ENCODE measurements at places on chromosomes 11 and 22. TPM values are rescaled to one million over a fixed set of nuclear protein-coding genes. Genes with fewer than 3 reads are reported as not detected.

DNA sequence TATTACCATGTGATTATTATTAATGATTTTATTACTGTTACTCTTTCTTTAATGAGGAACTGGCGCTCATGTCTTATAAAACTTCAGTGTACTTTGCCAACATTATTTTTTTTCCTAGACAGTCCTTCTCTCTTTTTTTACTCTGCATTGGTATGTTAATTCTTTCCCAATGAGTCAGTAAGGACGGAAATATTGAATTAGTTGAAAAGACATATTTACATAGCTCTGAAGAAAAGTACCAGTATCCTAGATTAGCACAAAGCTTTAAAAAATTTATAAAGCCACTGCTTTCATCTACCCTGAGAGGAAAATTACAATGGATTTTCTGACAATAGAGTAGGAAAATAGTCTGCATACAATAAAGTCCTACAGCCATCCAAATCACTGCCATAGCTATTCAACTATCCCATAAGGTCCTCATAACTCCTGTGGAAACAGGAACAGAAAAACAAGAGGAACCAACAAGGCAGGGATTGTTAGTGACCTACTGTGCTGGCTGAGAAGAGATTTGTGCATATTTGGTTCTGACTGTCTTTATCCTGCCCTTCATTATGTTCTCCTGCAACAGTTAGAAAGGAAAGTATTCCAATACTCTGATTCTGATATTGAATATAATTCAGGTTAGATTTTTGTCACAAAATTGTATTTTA lies 314.4 kb downstream of the AASDHPPT start:
- DNase-seq, result no peak

DNA sequence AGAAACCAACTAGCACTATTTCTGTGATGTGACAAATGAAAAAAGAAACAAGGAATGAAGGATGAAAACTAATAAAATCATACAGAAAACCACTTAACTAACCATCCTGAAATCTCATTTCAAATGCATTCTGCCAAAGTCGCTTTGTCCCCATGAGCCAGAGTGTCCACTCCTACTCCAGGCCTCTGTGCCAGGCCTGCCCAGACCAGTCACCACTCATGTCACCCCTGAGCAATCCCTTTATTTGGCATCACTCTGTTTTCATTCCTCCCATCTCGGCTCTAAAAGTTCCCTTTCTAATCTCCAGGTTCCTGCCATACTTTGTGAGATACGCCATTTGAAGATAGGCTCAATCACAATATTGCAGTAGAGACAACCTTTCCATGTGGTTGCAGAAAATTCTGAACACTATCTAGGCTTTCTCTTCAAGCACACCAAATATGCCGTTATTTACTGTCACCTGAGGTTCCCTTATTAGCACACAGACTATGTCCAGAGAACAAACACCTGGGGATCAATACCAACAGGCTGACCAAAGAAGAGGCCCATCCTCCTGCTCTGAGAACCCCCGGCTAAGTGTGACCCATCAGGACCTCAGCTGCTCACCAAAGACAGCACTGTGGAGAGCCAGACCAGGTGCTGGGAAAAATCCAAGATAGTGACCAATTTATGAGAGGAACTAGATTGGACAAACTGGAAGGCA lies 202.4 kb downstream of the LARGE1 start:
- DNase-seq, result no peak

The GVQW3 gene
- total RNA-seq, result 0.97 TPM

The PAMR1 gene
- 12.7 TPM for total RNA-seq

DNA sequence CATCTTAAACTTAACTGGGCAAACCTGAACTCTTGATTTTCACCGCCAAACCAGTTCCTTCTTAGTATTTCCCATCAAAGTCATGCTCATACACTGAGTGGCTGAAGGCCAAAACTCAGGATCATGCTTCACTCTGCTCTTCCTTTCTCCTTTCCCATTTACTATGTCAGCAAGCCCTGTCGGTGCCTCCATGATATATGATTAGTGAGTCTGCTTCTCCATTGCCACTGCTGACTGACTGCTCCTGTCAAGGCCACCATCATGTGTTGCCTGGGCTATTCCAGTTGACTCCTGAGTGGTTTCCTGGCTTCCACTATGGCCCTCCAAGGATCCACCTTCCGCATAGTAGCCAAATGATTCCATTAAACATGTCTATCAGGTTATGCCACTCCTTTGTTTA lies 42.8 kb upstream of the AMPD3 start:
- DNase-seq, result no peak

The BEST1 gene
- total RNA-seq, result 1.3 TPM

GRCh38 chr11:115548878-115549528 lies 44.8 kb upstream of the CADM1 start:
- DNase-seq, result no peak

The BBOX1 gene
- total RNA-seq, result 31.2 TPM

The CCDC87 gene
- total RNA-seq, result 0.21 TPM

DNA sequence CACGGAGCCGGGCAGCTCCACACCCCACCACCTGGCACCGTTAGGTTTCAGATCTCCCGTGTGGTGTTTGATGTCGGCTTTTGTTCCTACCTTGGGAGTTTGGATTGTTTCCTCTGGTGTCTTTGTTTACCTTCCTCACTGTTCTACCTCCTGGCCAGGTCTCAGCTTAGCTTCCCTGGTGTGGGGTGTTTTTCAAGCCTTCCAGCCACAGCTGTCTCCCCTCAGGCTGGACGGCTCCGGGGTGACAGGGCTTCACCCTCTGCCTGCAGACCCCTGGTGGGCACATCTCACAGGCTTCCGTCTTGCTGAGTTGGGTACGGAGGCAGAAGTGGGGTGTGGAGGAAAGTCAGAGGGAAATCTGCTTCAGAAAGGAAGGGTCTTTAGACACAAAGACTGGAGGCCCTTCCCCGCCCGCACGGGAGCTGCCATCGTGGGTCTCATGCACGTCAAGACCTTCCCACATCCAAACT lies 59.6 kb upstream of the EMID1 start:
- no peak for DNase-seq

GRCh38 chr11:118610773-118611432 lies 3.5 kb downstream of the PHLDB1 start:
- DNase-seq, result peak; percentile 96

DNA sequence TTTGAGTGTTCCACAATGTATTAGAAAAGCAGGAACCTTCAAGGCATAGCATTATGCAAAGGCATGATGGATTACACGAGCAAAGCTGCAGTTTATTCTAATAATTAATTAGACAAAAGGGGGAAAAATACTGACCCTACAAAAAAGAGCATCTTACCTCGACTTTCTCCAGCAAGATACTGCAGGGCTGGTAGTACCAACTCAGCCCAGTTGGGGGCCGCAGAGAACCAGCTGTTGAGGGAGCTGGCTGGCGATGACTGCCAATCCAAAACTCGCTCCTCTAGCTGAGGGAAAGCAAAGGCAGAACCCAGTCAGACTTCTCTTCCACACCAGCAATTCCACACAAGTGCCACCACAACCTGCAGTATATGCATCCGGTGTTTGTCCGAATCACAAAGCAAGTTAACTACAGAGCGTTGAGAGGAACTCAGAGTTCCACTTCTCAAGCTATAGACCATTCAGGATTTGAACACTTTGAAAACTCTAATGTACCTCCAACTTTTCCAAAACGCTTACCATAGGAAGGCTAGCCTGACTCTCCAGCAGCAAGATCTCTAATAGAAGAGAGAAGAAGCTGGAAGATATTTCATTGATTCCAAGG lies 13.7 kb downstream of the NFRKB start:
- DNase-seq, result no peak

DNA sequence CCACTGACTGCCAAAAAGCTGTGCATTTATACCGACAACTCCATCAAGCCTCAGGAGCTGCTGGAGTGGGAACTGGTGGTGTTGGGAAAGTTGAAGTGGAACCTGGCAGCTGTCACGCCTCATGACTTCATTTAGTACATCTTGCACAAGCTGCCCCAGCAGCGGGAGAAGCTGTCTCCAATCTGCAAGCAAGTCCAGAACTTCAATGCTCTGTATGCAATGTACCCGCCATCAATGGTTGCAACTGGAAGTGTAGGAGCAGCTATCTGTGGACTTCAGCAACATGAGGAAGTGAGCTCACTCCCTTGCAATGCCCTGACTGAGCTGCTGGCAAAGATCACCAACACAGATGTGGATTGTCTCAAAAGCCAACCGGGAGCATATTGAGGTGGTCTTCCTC lies at the start of gene SLC22A25:
SLC22A25 (minus strand) TSS at position 67 of the 400 bp plus-strand sequence. CDS start 13,947 bp downstream, outside the sequence.
- no peak for DNase-seq

GRCh38 chr11:112453601-112454577 lies 193.2 kb upstream of the PLET1 start:
- DNase-seq, result no peak

The CRY2 gene
- total RNA-seq, result 59.6 TPM

DNA sequence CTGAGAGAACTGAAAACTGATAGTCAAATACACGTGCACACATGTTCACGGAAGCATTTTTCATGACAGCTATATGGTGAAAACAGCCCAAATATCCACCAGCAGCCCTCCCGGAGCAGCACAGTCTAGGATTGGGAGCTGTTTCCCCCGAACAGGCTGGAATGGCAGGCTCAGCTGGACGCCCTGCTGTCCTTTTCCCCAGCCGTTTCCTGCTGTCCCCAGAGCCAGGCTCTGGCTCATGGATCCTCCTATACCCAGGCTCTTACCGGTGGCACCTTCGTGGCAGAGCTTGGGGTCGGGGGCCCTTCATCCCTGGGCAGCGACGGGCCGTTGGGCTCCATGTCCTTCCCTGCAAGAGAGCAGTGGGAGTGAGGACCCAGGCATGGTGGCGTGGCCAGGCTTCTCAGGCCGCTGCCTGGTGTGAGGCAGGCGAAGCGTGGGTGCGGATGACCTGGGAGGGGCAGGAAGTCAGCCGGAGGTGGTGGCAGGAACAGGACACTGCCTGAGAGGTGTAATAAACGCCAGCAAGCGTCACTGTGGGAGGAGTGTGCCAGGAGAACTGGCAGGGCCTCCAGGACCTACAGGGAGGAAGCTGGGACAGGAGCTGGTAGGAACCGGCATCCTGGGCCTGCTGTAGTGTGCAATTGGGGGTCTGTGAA lies 38.8 kb downstream of the OSBPL5 start:
- peak; percentile 60 for DNase-seq

The EXPH5 gene
- 122 TPM for total RNA-seq

The METTL15 gene
- 12.9 TPM for total RNA-seq

GRCh38 chr11:61550665-61551227 lies 30.1 kb downstream of the SYT7 start:
- no peak for DNase-seq

DNA sequence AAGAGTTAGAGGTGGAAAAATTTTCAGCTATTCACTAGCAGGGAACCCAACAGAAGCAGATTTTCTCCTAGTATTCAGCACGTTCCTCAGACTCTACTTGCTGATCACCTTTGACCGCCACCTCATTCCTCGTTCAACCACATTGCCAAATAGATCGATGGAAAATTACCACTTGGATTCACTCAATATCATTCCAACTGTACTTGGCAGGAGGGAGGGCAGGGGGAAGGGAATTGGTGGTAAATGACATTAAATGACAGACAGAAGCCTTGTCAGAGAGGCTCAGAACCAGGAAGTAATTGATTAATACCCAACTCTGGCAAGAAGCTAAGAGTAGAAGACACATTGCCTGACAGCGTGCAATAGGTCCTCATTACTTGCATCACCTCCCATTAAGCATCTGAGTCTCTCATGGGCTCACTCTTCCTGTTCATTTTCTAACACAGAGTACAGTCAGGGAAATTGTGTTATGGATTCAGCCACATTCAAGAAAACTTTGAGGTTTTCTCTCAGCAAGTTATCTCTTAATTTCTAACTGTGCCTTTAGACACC lies 240.5 kb upstream of the FAT3 start:
- DNase-seq, result no peak

- no peak for DNase-seq
These were observed 31.7 kb upstream of the PDE3B start for GRCh38 chr11:14611939-14612338.

GRCh38 chr11:106344394-106344793 lies 266.9 kb downstream of the AASDHPPT start:
- no peak for DNase-seq

DNA sequence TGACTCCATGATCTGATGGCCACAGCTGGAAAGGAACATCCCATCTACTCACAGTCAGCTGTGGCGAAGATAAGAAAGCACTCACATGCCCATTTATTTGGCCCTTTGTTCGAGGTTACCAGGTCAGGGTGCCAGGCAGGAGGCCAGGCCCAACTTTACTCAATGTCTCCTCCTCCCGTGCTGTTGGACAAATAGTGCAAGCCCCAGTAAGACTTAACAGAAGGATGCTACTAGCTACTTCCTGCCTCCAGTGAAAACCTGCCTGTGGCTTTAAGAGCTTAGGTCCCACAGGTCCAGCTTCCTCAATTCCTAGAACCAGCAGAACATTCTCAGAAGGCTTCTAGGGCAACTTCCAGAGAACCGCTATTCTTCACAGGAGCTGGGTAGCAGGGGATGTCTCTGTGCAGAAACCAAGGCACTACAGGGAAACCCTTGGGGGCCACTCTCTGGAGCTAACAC lies 12.9 kb upstream of the CRY2 start:
- DNase-seq, result peak; percentile 60

GRCh38 chr11:123753110-123753509 lies 1.2 kb downstream of the OR6X1 start:
- DNase-seq, result no peak

DNA sequence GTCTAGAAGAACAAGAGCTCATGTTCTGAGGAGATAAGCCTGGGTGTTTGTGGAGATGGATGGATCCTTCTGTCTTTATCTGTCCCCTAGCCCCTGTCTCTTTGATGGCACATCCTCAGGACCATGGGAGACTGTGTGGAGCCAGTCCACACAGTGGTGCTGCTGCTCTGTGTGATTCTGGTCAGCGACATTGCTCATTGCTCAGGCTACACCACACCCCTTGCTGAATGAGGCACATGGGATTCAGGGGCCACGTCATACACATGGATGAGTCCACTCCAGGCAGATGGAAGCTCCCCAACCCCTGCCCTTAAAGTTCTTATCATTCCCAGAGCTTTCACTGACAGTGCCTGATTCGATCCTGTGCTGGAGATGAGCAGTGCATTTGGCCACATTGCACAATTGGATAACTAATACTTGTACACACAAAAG lies 222.2 kb downstream of the NAV2 start:
- no peak for DNase-seq

DNA sequence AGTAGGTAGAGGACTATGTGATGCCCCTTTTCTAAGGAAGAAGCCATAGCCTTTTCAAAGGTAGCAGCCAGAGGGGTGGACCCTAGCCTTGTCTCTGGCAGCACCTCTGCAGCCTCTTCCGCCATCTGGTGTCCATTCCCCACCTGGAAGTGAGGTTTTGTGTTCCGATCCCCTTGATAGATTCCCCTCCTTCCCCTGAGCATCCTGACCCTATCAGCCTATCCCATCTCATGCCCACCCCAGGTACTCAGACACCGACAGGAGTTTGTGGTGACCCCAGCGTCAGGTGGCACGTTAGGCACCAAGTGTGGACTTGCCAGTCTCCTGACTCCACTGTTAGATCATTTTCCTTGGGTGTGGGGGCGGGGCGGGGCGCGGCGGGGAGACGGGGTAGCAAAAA lies 398 bp upstream of the FAM89B start:
- no peak for DNase-seq

- no peak for DNase-seq
These were observed 35.4 kb downstream of the SPON1 start for GRCh38 chr11:13997881-13998280.

The MALAT1 gene
- 5,806 TPM for total RNA-seq

The SCGB1C1 gene
- total RNA-seq, result not detected

- no peak for DNase-seq
These were observed 117.6 kb upstream of the ARHGAP20 start for GRCh38 chr11:110829873-110830272.
